ENCODE measurements at places on chromosomes 11 and 22.

DNA sequence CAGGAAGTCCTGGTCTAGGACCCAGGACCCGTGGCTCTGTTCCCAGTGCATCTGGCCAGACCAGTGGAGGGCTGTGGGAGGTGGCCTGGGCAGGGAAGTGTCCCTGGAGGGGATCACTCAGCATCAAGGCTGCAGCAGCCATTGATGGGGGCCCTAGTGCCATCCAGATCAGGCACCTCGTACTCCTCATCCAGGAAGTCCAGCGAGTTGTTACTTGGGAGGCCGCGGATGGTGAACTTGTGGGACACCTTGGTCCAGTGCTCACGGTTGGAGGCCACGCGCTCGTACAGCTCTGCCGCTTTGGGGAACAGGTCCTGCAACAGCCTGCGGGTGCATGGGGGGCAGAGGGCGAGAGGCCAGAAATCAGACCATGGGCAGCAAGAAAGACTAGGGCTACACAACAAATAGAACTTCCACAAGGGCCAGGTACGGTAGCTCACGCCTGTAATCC, 96.9 kb downstream of the PDE2A start:
- H3K36me3 ChIP-seq, result no peaks in the 10 kb centered on the region
- DNase-seq, result no peak
- no peak overlapping the region for H3K4me3 ChIP-seq
- H3K27ac ChIP-seq, result no peak overlapping the region
- peaks cover 22% of the 10 kb centered on the region for H3K27me3 ChIP-seq
- H3K4me1 ChIP-seq, result peaks cover 14% of the 10 kb centered on the region

DNA sequence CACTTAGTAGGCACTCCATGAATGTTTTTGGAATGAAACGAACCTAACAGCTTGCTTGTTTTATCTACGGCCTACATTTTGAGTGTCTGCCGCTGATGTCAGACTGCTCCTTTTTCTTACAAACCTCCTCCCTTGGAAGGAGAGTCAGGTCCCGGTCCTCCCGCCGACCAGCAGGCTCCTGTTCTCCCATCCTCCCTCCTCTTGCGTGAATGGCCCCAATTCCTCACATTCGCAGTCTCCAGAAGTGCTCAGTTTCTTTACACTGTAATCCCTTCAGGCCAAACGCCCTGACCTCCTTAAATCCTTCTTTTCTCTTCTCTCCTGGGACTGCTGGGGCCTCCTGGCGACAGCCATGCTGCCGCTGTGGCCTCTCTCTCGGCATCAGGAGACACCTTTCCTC, 82.6 kb upstream of the CSNK2A3 start:
- no peaks in the 10 kb centered on the region for H3K36me3 ChIP-seq
- peaks cover 15% of the 10 kb centered on the region for H3K27me3 ChIP-seq
- no peak for DNase-seq
- H3K4me3 ChIP-seq, result no peak overlapping the region
- no peak overlapping the region for H3K27ac ChIP-seq

GRCh38 chr11:29527391-29527936, 489.4 kb downstream of the KCNA4 start:
- H3K27ac ChIP-seq, result no peak overlapping the region
- H3K36me3 ChIP-seq, result peaks cover 8% of the 10 kb centered on the region
- no peak overlapping the region for H3K4me3 ChIP-seq
- DNase-seq, result no peak
- no peaks in the 10 kb centered on the region for H3K27me3 ChIP-seq
- peaks cover 16% of the 10 kb centered on the region for H3K4me1 ChIP-seq

GRCh38 chr22:22022947-22023534, 40.5 kb upstream of the TOP3B start:
- no peak overlapping the region for H3K4me3 ChIP-seq
- peak overlapping the region; percentile 47 for H3K27ac ChIP-seq
- no peaks in the 10 kb centered on the region for H3K36me3 ChIP-seq

DNA sequence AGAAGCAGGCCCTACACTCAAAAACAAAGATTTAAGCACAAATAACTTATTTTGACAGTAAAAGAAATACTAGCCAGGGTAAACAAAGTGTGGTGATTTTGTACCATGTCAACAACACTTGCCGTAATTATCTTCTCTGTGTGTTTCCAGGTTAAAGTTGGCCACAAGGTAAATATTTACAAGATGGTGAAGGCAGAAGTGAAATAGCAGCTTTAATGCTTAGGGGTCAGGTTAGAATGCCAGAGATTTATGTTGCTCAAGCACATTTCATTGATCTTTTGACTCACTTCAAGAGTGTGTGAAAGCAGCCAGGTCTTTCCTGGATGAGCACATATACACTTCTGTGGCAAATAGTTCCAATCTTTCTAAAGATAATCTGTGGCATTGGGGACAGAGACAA, 270.2 kb upstream of the LUZP2 start:
- DNase-seq, result no peak
- H3K4me3 ChIP-seq, result no peak overlapping the region
- no peaks in the 10 kb centered on the region for H3K27me3 ChIP-seq

DNA sequence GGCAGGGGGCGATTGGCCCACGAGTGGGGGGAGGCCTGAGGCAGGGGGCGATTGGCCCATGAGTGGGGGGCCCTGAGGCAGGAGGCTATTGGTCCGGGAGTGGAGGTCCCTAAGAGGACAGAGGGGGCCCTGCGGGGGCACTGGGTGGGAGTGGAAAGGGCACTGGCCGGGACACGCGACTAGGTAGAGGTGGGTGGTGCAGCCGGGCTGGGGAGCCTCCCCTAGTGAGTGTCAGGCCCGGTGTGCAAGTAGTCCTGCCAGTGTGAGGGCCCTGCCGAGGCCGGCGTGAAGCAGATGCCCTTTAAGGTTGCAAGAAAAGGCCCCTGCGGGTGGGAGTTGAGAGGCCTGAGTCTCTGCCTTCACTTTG, 909 bp upstream of the BRD1 start:
- DNase-seq, result no peak
- peak overlapping the region; percentile 52 for H3K4me3 ChIP-seq
- peaks cover 1% of the 10 kb centered on the region for H3K27me3 ChIP-seq
- peaks cover 25% of the 10 kb centered on the region for H3K4me1 ChIP-seq

Measured in mesothelial cell of epicardium (in vitro differentiated cells).